Activated T-helper 9 cell treated with anti-CD3 and anti-CD28 coated beads, Interleukin-2, amount 50 U/mL, for 16 hours (primary cell): ENCODE measurements at places on chromosomes 3 and 15.

GRCh38 chr3:76242886-76243753 lies 457.8 kb upstream of the ZNF717 start:
- DNase-seq = no peak

- no peak for DNase-seq
Observed at GRCh38 chr3:148084931-148085330, 612.8 kb upstream of the AGTR1 start.

- no peak for DNase-seq
Observed at GRCh38 chr3:10149226-10149625, 7.6 kb downstream of the VHL start.

GRCh38 chr15:101010781-101011180 lies 91.6 kb downstream of the LRRK1 start:
- no peak for DNase-seq

DNA sequence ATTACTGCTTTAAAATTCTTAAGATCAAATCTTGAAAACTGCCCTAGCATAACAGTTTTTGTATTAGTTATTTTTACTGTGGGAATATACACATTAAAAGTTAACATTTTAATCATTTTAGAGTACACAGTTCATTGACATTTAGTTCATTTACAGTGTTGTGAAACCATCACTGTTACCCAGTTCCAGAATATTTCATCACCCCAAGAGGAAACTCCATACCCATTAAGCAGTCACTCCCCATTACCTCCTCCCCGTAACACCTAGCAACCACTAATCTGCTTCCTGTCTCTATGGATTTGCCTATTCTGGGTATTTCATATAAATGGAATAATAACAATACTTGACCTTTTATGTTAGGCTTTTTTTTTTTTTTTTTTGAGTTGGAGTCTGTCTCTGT lies 164.1 kb upstream of the LRRFIP2 start:
- no peak for DNase-seq

DNA sequence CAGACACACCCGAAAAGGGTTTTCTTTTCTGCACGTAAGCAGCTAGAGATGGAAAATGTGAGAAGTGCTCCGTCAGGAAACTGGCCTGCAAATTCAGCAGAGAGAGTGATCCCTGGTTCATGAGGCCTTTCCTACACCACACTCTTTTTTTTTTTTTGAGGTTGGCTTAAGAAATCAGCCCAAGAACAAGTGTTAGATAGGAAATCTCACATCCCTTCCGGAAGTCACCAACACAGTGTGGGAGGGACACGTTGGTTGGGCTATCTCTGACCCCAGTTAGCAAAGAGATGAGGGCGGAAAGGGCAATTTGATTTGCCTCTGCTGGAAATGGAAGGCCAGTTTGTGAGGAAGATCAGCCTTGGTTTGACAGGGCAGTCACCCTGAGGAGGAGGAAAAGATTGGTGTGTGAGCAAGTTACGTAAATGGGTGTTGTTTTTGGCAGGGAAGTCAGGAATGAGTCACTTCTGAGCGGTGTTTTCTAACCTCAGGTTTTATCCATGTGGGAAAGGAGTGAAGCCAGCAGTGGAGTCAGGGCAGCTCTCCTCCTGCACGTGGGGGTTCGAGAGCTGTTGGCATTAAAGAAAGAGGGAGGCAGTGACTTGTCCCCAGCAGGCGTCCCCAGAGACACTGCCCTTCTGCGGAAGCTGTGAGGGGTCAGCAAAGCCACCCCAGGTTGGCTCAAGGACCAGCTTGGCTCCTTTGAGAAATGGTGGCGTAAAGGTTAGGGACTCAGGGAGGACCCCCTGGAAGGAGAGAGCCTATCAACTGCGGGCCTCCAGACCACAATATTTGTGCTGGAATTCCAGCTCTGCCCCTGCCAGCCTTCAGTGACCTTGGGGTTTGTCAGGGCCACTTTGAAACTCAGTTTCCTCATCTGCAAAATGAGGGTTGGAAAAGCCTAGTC lies 237.6 kb upstream of the BHLHE40 start:
- DNase-seq = no peak

- DNase-seq = no peak
Observed at GRCh38 chr3:49120096-49120437, 556 bp downstream of the USP19 start.

- no peak for DNase-seq
Observed at GRCh38 chr15:34056911-34057310, 17.9 kb upstream of the AVEN start.

GRCh38 chr15:75446151-75446550 lies 5.3 kb downstream of the SIN3A start:
- no peak for DNase-seq

DNA sequence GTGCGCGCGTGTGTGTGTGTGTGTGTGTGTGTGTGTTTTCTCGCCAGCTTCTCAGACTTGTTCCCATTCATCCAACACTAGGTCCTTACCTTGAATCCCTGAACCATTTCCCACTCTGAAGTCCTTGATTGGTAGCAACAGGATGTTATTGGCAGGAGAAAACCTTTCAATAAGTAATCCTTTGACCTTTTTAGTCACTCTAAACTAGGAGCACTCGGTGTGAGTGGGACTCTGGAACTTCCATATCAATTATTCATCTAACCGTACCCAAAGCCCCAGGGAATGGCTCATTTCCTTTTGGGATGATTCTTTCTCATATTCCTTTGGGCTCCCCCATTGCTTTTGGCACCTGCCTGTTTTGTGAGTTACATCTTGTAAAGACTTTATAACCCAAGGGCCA lies 140.2 kb upstream of the SPRED1 start:
- no peak for DNase-seq

GRCh38 chr3:8183627-8184026 lies 318.0 kb upstream of the LMCD1 start:
- no peak for DNase-seq

DNA sequence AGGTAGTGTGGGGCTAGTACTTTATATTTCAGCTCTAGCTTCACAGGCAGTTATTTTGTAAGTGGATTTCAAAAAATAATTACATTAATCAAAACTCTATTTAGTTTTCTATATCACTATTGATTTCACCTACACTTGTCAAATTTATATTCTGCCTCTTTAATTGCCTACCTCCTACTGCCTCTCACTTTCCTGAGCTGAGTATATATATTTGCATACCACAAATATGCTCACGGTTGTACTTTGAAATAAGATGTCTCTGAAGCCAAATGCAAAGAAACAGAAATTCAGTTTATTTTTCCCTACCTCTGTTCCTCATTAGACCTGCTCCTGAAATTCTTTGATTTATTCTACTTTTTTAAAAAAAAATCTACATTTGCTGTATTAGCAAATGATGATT lies 309.3 kb upstream of the TGFBR2 start:
- DNase-seq = no peak

DNA sequence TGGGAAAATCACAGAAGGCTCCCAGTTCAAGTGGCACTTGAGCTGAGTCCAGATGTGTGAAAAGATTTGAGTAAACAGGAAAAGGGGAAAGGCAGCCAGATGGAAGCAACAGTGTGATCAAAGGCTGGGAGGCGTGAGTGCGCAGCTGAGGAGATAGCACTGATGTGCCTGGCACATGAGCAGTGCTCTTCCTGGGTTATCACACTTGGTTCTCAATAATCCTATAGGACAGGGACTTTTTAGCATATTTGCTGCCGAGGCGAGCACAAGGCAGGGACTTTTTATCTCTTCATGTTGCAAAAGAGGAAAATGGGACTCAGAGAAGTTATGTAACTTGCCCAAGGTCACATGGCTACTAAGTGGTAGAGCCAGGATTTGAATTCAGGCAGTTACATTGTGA lies 39.6 kb downstream of the CORO2B start:
- no peak for DNase-seq

- no peak for DNase-seq
Observed at GRCh38 chr3:120689395-120689794, 7.4 kb upstream of the HGD start.

GRCh38 chr3:77342688-77343087 lies 302.8 kb downstream of the ROBO2 start:
- no peak for DNase-seq

DNA sequence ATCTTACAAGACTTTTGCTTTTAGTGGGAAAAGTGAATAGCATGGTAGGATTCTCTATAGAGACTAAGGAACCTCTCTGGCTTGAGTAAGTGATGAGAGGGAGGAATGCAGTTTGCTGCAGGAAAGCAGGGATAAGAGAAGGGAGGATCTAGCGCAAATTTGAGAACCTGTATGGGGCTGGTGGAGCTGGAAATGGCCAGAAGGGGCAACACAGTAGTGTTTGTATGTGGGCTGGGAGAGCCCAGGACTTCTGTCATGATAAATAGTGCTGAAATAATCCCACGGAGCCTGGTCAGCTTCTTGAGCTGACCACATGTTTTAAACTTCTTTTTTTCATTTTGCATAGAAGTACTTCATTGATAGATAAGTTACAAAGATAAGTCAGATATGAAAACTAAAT lies 11.2 kb upstream of the SHC4 start:
- DNase-seq = no peak

DNA sequence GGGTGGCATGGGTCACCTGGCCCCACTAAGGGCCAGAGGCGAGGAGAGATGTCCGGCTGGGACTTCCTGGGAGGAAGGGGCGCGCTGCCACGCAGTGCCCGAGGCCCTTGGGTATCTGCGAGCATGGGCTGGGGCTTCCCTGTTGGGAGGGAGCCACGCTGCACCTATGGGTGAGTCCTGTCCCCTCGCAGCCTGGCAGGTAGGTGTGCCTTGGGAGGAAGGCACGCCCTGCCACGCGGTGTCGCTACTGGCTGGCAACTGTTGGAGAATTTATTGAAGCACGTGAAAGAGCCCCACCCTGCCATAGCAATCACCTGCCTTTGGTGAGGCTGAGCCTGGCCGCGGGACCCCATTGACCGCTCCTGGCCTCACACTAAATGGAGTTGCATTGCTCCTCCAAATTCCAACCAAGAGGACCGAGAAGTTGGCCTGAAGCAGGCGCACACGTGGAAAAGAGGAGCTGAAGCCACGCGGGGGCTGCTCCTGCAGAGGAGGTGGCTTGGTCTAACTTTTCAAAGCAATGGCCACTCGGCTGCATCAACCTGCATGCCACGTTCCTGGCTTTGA lies 134.2 kb downstream of the TJP1 start:
- DNase-seq = no peak

GRCh38 chr3:126557761-126558160 lies 971 bp downstream of the C3orf22 start:
- no peak for DNase-seq
